Right kidney (tissue), 9 donors: ENCODE measurements at places on chromosomes 3 and 15.

- no peak for DNase-seq
Measured at GRCh38 chr3:127222163-127222562, 29.2 kb downstream of the PRR23E start.

DNA sequence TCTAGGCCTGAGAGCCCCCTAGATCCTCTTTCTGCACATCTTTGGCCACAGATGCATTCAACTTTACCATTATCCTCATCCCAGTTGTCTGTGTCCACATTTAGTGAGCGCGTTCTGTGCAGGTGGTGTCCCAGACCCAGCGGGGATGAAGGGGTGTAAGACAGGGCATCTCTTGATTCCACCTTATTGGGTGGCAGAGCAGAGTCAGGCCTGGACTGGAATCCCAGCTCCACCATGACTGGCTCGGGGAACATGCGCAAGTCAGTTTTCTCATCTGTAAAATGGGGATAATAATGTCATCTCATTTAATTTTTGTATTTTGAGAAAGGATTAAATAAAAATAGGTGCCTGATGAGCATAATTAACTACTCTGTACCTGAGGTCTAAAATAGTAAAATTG lies 7.8 kb downstream of the SMAD6 start:
- no peak for DNase-seq

- peak; percentile 17 for DNase-seq
Measured at GRCh38 chr3:190326930-190327329, 4.7 kb upstream of the CLDN1 start.

- no peak for DNase-seq
Measured at GRCh38 chr15:49168016-49168415, 2.0 kb upstream of the GALK2 start.

- DNase-seq: no peak
Measured at GRCh38 chr15:59115047-59115446, 10.1 kb downstream of the CCNB2 start.

DNA sequence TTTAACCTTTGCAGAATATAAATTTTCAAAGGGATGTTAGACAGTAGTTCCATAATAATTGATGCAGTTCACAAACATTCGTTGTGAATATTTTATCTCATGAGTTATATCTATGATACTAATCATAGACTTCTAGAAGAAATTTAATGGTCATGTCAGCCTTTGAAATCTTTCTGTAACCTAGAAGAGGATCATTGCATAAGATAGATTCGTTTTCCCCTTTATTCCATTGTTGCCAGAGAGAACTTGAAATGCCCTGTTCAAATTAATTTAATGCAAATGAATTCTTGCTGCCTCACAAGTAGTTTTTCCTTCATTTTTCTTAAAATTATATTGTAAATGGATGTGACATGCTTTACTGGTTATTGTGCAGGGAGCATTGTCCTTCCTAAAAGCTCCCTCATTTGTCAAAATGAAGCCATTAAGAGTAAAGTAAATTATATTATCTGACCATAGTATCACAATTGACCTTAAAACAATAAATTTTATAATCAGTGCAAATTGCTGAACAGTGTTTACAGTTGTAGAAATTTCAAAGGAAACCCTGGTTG lies 128.5 kb upstream of the ZNF717 start:
- no peak for DNase-seq

- no peak for DNase-seq
Measured at GRCh38 chr3:46692566-46692990, 901 bp downstream of the ALS2CL start.

DNA sequence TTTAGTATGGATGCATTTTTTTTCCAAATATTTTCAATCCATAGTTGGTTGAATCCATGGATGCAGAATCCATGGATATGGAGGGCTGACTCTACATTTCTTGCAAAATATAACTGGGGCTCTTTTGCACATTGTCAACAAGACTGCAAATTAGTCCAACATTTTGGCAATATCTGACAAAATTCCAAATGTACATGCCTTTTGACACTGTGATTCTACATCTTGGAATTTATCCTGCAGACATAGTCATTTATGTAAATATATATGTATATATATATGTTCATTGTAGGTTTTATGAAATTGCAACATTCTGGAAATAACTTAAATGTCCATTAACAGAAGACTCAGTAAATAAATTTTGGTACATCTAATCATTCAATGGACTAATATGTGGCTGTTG lies 203.0 kb downstream of the THRB start:
- no peak for DNase-seq

GRCh38 chr3:5187920-5188418 lies 462 bp downstream of the EDEM1 start:
- no peak for DNase-seq

GRCh38 chr3:66326340-66326739 lies 105.5 kb downstream of the SLC25A26 start:
- no peak for DNase-seq

- no peak for DNase-seq
Measured at GRCh38 chr3:4052706-4053105, 250.5 kb upstream of the SETMAR start.

DNA sequence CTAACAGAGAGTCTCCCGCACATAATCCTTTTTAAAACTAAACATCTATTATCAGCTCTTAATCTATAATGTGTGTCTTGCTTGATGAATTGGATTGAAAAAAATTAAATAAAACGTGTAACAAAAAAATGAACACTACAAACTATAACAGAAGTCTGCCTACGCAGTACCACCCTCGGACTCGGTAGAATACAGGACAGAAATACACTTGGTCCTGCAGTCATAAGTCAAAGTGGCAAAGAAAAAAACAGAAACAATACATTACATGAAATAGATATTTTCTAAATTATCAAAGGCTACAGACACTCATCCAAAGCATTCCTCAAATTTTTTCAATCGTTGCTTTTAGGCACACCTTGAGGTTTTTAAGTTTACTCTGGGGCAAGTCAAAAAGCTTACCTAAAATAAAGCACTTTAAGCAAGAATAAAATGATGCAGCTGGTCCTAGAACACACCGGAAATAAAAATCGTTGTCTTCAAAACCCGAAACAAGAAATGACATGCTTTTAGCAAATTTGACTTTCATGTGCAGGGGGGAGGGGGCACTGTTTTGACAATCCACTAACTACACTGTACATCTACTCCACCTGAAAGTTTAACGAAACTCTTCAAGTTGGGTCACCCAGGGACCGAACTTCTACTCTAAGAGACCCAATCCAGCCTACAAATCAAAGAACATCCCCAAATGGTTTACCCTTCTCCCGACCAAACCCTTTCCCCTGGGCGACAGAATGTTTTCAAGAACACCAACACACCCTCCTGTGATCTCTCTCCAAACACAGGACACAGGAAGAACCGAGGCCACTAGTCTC lies 1.3 kb downstream of the ADAM10 start:
- DNase-seq: no peak

- no peak for DNase-seq
Measured at GRCh38 chr3:52155912-52156311, 1.7 kb upstream of the POC1A start.

GRCh38 chr3:112395181-112395895 lies 62.4 kb downstream of the CD200 start:
- no peak for DNase-seq

DNA sequence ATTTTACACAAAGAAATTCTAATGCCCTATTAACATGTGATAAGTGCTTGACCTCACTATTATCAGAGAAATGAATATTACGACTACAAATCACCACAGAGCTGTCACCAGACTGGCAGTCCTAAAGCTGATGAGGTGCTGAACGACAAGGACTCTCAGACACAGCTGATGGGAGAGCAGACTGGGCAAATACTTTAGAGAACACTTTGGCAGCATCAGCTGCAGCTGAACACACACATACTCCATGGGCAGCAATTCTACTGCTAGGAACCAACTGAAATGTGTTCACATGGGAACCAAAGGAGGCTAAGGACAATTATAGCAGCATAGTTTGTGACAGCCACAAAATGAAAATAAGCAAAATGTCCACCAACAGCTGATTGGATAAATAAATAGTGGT lies 45.5 kb downstream of the SUSD5 start:
- no peak for DNase-seq

GRCh38 chr3:146550743-146551510 lies 6.5 kb upstream of the PLSCR1 start:
- no peak for DNase-seq

- no peak for DNase-seq
Measured at GRCh38 chr3:98961161-98962155, 60.0 kb upstream of the DCBLD2 start.

GRCh38 chr3:104642827-104643226 lies 723.9 kb upstream of the ALCAM start:
- no peak for DNase-seq

- DNase-seq: no peak
Measured at GRCh38 chr3:60746695-60747416, 504.4 kb downstream of the FHIT start.

GRCh38 chr3:112598731-112599130 lies 36.9 kb downstream of the SLC35A5 start:
- DNase-seq: no peak

GRCh38 chr15:77741106-77741505 lies 108.4 kb upstream of the LINGO1 start:
- no peak for DNase-seq

DNA sequence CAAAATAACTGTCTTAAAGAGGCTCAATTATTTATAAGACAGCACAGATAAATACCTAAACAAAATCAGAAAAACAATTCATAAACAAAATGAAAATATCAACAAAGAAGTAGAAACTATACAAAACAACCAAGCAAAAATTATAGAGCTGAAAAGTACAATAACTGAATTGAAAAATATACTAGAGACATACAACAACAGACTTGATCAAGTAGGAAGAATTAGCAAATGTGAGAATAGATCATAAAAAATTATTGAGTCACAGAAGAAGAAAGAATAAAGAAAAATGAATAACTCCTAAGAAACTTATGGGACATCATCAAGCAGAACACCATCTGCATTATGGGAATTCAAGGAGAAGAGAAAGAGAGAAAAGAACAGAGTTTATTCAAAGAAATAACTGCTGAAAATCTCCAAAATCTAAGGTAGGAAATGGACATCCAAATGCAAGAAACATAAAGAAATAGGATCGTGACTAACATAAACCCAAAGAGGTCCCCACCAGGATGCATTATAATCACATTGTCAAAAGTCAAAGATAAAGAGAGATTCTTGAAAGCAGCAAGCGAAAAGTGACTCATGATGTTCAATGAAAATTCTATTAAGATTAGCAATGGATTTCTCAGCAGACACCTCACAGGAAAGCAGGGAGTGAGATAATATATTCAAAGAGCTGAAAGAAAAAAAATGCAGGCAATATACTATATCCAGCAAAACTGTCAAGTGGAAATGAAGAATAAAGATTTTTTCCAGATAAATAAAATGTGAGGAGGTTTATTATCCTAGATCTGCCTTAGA lies 85.9 kb downstream of the DCLK3 start:
- DNase-seq: no peak

DNA sequence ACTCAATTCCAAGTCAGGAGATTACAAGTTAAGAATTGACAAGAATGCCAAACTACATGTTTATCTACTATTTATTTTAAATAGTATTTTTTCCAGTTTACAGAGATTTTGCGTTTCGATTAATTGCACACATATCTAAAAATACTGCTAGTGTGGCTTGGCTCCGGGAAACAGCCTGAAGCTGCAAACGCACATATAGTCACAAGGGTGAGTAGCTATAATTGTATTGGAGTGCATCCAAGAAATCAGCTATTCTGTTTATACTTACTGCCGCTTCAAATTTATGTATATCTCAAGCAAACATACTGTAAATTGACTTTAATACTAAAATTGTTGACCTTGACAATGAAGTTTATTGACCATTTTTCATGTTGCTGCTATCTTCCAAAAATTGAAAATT lies 77.0 kb upstream of the PLSCR5 start:
- no peak for DNase-seq

GRCh38 chr3:66938338-66938963 lies 59.7 kb upstream of the KBTBD8 start:
- peak; percentile 12 for DNase-seq

- DNase-seq: no peak
Measured at GRCh38 chr3:63287610-63288009, 9.5 kb downstream of the SYNPR start.

GRCh38 chr3:187738331-187739093 lies 6.8 kb downstream of the BCL6 start:
- peak; percentile 93 for DNase-seq

DNA sequence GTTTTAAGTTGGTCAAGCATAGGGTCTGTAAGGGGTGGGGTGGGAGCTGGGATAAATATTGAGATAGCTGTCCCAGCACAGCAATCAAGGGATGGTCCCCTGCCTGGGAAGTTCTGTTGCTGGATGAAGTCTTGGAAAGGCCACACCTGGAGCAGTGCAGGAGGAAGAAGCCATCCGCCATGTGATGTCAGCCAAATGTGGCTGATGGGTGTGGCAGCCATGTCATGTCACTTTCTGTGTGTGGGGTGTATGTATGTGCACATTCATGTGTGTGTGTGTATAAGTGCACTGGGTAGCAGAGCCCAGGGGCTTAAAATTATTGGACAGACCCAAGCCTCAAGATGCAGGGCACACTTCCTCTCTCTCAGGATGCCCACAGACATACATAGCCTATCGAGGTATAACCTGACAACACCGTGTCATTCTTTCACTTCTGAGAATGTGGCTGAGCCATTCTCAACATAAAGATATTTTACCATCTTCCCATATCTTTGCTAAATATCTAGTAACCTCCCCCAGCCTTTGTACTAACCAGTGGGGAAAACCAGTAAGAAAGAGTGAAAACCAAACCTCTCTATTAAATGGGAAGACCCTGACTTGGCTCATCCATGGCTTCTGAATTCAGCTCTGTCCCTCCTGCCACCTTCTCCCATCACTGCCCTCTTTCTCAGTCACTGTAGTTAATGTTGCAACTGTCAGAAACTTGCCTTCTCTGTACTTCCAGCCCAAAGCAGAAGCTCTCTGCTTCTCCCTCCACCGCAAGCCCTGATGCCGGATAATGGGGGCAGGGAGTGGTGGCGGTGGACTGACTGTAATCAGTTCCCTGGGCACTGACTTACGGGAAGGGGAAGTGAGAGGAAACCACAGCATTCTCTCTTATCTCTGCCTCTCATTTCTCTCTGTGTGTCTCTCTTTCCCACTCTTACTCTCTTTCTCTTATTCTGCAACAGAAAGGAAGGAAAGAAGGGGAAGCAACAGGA lies 11.2 kb downstream of the TNFSF10 start:
- DNase-seq: no peak

- no peak for DNase-seq
Measured at GRCh38 chr15:85421116-85421925, 40.9 kb downstream of the AKAP13 start.

DNA sequence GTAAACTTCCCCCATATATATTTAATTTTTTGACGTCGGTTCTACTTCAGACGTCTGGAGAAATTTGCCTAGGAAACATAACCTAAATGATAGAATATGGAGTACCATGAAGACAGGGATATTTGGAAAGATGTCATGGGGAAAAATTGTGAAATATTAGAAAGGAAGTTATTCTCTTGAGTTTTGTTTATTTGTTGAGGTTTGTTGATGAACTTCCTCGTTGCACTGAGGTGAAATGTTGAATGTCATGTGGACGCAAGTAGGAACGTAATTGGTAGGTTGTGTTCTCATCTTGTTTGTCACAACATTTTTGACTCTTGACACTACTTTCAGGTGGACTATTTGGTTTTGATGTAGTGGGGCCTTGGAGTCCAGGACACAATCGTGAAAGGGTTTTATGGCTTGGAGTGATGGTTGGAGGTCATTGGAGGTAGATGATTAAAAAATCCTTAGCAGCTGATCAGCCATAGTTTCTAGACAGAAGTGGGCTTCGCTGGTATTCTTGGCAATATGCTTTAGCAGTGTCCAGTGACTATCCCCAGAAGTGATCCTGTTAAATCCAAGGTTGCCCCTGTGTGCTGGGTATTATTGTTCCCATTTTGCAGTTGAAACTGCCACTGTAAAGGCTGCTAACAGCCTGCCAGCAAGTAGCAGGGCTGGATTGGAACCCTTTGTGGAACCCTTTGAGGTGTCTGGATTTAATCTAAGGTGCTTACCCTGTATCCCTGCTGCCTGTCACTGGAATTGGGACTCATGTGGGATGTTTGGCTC lies 1.5 kb downstream of the ABHD5 start:
- no peak for DNase-seq
